ENCODE measurements at places on chromosomes 1 and 21.

DNA sequence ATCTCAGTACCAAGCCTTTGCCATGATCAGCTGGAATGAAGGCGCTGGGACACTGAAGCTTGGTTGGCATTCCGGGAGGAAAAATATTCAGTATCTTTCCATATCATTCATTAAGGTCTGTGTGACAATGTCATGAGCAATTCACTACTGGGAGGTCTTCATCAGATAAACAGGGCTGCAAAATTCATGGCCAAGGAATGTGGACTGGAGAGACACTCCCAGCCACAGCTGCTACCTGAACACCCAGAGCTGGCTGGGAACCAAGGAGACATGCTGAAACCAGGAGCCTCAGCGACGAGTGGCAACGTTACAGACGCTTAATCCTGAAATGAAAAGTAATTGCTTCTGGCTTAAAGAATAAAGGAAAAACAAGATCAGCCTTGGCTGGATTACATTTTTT lies 30.6 kb upstream of the DDAH1 start:
- peak; percentile 42 for DNase-seq

DNA sequence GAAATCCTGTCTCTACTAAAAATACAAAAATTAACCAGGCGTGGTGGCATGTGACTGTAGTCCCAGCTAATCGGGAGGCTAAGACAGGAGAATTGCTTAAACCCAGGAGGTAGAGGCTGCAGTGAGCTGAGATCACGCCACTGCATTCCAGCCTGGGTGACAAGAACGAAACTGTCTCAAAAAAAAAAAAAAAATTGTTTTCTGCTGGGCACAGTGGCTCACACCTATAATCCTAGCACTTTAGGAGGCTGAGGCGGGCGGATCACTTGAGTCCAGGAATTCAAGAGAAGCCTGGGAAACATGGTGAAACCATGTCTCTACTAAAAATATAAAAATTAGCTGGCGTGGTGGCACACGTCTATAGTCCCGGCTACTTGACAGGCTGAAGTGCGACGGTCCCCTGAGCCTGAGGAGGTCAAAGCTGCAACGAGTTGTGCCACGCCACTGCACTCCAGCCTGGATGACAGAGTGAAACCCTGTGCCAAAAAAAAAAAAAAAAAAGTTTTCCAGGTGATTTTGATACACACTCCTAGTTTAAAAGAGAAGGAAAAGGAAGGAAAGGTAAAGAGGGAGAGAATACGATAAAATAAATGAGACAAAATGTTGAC lies 31.7 kb downstream of the ABL2 start:
- DNase-seq: no peak

DNA sequence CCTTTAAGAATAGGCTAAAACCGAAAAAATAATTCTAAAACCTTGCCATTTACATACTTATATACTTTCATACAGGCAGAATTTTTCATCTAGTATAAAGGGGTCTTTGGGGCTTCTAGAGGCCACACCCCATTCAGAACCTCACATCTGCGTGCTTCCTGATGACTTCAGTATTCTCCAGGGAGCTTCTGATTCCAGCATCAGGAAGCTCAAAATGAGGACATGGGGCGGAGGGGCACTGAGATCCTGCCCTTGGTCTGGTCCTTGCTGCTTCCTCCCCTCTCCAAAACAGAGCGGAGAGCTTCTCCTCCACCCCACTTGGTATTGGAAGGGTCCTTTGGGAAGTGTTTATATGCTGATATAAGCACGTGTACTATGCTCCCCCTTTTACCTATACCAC lies 13.8 kb downstream of the PAX7 start:
- no peak for DNase-seq

DNA sequence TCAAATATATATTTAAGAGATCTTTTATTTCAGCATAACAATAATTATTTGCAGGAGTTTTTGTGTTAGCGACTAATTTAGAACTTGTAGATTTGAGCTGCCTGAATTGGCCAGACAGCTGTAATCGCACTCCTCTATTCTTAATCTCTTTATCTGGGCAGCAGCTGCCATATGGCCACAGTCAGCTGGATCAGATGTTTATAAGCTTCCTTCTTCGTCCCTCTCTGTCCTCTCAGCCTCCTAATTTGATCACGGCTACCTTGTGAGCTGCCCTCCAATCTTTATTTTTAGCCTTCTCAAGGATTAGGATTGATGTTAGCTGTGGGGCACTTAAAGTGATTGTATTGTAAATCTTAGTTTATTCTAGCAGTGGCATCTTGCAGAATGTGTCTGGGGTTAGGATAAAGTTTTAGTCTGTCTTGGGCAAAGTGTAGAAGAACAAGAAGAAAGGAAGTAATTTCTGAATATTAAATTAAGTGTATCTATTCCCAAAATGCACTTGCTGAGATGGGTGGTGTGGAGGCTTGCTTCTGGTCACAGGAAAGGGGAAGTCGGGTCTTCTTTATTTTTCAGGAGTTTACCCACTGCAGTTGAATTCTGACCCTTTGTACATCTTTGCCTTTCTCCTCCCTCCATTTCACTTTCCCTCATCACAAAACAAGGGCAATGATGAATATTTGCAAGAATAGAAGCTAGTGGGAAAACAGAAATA lies 1.1 kb downstream of the ZBTB18 start:
- peak; percentile 31 for DNase-seq

DNA sequence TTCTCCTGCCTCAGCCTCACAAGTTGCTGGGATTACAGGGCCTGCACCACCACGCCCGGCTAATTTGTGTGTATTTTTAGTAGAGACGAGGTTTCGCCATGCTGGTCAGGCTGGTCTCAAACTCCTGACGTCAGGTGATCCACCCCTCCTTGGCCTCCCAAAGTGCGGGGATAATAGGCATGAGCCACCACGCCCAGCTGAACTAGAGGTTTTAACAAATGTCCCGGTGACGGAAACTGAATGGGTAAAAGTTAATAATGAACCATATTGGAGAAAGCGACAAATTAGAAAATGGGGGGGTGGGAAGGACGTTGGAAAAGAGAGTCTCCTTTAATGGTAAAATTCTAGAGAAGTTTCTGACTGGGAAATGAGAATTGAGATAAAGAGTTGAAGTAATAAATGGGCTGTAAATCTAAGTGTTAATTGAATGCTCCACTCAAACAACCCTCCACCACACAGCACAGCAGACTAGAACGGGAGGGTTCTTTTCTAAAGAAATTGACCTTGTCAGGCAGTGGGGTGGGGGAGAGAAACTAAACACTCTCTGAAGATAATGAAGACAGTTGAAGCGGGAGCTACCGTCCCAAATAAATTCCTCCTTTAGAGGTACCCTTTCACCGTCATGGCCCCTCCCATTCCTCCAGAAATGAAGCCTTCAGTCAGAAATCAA lies 46.9 kb upstream of the PUM1 start:
- no peak for DNase-seq

GRCh38 chr1:231553320-231553719 lies 24.9 kb downstream of the TSNAX start:
- no peak for DNase-seq

DNA sequence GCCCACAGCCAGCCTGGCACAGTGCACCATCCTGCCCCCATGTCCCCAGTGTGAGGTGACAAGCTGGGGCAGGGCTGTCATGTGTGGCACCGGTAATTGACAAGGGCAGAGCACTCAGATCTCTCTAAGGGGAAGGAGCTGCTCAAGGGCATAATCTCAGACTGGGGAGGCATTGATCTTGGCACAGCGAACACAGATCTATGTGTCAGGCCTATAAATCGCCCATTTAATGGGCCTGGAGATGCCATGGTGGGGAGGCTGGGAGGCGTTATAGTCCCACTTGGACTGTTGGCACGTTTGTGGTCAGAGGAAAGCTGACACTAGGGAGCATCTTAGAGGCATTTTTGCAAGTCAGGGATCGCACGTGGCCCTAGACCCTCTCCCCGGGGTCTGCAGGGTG lies 594.1 kb downstream of the PTPRU start:
- no peak for DNase-seq
